ENCODE measurements at places on chromosomes 2 and 18. TPM values are rescaled to one million over a fixed set of nuclear protein-coding genes. Genes with fewer than 3 reads are reported as not detected.

CXCR1 gene
- 0.74 TPM for total RNA-seq

ADCYAP1 gene
- total RNA-seq: not detected

KCNS3 gene
- 6.8 TPM for total RNA-seq

HOXD13 gene
- not detected for total RNA-seq

SNORC gene
- 13.9 TPM for total RNA-seq

TEKT4 gene
- total RNA-seq: 0.40 TPM

SDC1 gene
- total RNA-seq: 443 TPM

CYS1 gene
- total RNA-seq: 0.26 TPM

AGBL5 gene
- total RNA-seq: 3.9 TPM

ABCG8 gene
- 34.0 TPM for total RNA-seq

RTP5 gene
- total RNA-seq: not detected

NPAS2 gene
- total RNA-seq: 8.8 TPM

ACMSD gene
- 145 TPM for total RNA-seq

GRHL1 gene
- total RNA-seq: 3.5 TPM

NEMP2 gene
- 2.4 TPM for total RNA-seq

ALPP gene
- total RNA-seq: not detected

SLC40A1 gene
- 101 TPM for total RNA-seq

TWSG1 gene
- 6.0 TPM for total RNA-seq

LIPG gene
- total RNA-seq: 36.3 TPM

TMEM17 gene
- total RNA-seq: 0.48 TPM

DNER gene
- not detected for total RNA-seq

DNAH6 gene
- total RNA-seq: 0.79 TPM

SERPINB2 gene
- total RNA-seq: not detected

TFPI gene
- total RNA-seq: 204 TPM

C2orf78 gene
- not detected for total RNA-seq

AMER3 gene
- not detected for total RNA-seq

SCYGR4 gene
- total RNA-seq: not detected

TRIM43 gene
- not detected for total RNA-seq

CCDC141 gene
- 0.20 TPM for total RNA-seq

TMSB10 gene
- total RNA-seq: 619 TPM

SERPINB11 gene
- total RNA-seq: not detected

DAPL1 gene
- not detected for total RNA-seq

RIT2 gene
- not detected for total RNA-seq

TTC27 gene
- total RNA-seq: 7.1 TPM

CLEC4F gene
- total RNA-seq: not detected

ATOH8 gene
- total RNA-seq: 74.6 TPM

WNT10A gene
- total RNA-seq: not detected

GPN1 gene
- total RNA-seq: 12.2 TPM

SOWAHC gene
- total RNA-seq: 13.0 TPM

UGT1A6 gene
- total RNA-seq: 96.3 TPM

ZNF521 gene
- total RNA-seq: 0.98 TPM

MREG gene
- total RNA-seq: 2.6 TPM

SLC9A4 gene
- total RNA-seq: not detected
